ENCODE measurements at places on chromosomes 4 and X.

DNA sequence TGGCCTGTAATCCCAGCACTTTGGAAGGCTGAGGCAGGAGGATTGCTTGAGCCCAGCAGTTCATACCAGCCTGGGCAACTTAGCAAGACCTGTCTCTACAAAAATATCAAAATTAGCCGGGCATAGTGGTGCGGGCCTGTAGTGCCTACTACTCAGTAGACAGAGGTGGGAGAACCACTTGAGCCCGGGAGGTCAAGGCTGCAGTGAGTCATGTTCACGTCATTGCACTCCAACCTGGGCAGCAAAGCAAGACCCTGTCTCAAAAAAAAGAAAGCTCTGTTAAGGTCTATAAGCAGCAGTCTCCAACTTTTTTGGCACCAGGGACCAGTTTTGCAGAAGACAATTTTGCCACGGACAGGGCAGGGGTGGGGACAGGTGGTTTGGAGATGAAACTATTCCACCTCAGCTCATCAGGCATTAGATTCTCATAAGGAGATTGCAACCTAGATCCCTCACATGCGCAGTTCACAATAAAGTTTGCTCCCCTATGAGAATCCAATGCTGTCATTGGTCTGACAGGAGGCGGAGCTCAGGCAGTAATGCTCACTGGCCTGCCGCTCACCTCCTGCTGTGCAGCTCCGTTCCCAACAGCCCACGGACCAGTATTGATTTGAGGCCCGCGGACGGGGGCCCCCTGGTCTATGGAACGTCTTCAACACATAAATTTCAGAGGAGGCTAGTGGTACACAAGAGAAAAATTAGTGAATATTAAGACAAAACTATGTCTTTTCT lies 67.9 kb downstream of the KLHL8 start:
- no peak for DNase-seq

DNA sequence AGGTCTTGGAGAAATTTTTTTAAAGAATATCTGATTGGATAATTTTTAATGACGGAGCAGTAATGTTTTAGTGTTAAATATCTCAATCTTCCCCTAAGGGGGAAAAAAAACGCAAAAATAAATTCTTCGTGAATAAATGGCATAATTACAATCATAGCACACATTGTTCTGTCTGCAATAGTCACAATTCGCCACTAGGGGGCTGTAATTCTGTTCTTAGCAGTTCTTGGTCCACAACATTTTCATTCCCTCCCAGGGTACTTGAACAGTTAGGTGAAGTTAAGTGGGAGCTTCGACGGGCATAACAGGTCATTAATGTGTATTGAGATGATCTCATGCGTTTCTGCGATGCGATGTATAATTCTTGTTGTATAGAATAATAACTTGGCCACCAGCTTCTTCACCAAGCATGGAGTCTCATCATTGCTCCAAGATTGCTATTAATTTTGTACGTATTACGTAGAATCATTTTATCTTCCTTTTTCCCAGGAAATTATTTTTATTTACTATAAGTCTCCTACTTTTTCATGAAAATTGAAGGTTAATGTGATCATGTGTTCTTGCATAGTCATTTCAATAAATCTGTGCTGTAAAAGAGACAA lies 27.2 kb downstream of the HTR2C start:
- peak; percentile 18 for DNase-seq

GRCh38 chr4:66688674-66689073 lies 856.6 kb downstream of the CENPC start:
- no peak for DNase-seq

- DNase-seq: no peak
These were observed 12.3 kb downstream of the TBCK start for GRCh38 chr4:106303548-106304281.

DNA sequence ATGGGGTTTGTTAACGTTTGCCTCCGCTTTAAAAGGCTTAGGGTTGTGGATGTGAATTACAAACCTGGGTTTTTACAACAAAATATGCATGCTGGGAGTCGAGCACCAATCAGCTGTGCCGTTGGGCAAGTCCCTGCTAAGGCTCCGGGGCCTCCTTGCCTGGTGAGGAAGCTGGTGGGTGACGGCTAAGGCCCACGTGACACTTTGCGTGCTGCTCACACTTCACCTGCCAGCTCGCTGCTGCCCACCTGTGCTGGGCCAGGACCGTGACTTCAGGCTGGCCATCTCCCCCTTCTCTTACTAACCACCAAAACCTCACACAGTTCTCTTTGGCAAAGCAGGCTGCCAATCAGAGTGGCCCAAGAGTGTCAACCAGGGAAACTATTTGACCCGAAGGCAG lies 178.3 kb downstream of the AFAP1 start:
- no peak for DNase-seq

GRCh38 chr4:140052050-140052449 lies 101.9 kb downstream of the MAML3 start:
- DNase-seq: peak; percentile 61

GRCh38 chrX:57451426-57452020 lies 140.3 kb upstream of the ZXDB start:
- no peak for DNase-seq

DNA sequence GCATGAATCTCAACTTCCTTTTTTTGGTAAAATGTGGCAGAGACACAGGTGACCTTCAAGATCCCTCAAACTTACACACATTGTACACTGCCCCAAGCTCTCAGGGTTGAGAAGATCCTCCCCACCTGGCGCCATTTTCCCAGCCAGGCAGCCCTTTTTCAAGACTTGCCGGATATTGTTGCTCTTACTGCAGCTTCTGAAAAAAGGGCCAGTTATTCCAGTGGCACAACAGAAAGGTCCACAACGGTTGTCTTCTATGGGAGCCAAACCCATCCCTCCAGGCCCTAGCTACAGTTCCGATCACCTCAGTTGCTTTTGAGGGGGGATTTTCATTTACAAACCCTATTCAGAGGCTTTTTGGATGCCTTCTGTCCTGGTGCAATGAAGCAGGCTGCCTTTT lies 101.1 kb downstream of the CHIC2 start:
- DNase-seq: no peak

GRCh38 chr4:83961575-83961974 lies 425.7 kb downstream of the GPAT3 start:
- DNase-seq: no peak

DNA sequence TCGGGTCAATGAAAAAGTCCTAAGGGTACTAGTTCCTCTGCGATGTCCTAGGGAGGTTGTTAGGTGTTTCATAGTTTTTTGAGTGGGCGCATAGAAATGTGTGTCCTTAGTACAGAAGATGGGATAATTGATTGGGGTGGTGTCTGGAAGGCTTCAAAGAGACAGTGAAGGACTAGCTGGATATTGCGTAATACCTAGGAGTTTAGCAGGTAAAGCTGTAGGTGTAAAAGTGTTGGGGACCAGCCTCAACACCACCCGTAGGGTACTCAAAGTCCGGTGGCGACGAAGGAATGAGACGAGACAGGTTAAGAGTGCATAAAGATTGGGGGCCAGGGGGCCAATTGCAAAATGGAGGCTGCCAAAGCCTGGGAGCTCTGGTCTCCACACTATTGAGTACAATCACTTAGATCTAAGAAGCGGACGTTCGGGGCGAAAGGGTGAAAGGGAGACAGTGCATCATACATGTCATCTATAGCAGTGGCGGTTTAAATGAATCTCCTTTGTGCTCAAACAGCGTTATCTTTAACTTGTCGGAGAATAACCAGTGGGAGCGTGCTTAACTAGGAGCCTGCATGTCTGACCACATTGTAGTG lies 1.0 kb downstream of the TRMT44 start:
- no peak for DNase-seq
